ENCODE measurements at places on chromosomes 16 and 17.

DNA sequence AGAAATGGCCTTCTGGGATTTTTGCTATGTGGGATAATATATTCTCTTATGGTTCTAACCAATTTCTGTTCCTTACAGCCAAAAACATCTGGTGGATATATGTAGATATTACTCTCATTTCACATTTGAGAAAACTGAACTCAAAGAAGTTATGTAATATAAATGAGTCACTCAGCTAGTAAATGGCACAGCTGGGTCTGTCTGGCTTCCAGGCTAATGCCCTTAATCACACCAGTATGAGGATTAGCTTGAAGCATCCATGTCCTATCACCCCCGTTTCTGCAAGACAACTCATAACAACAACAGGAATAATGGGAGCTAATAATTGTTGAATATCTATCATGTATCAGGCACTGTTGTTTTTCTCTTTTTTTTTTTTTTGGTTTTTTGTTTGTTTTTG lies 34.4 kb upstream of the USP7 start:
- no peak for DNase-seq

DNA sequence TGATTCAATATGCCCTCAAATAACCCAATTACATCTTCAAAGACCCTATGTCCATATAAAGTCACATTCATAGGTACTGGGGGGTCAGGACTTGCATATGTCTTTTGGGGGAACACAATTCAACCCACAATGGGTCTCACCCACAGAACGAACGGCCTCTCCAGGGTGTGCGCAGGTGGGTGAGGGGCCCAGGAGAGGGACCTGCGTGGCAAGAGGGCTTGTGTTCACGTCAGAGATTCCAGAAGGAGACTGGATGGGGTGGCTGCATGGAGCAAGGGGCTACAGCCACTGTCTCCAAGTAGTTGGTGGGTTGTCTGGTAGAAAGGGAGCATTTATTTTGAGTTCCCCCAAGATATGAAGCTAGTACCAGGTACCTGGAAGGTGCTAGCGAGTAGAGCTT lies 212.2 kb downstream of the SEC14L1 start:
- DNase-seq: peak; percentile 12

GRCh38 chr16:50367777-50368409 lies 895 bp downstream of the BRD7 start:
- no peak for DNase-seq

- DNase-seq: no peak
Measured at GRCh38 chr17:39777534-39778365, 40.0 kb downstream of the GRB7 start.

GRCh38 chr17:70050931-70051330 lies 24.1 kb upstream of the KCNJ16 start:
- DNase-seq: no peak

DNA sequence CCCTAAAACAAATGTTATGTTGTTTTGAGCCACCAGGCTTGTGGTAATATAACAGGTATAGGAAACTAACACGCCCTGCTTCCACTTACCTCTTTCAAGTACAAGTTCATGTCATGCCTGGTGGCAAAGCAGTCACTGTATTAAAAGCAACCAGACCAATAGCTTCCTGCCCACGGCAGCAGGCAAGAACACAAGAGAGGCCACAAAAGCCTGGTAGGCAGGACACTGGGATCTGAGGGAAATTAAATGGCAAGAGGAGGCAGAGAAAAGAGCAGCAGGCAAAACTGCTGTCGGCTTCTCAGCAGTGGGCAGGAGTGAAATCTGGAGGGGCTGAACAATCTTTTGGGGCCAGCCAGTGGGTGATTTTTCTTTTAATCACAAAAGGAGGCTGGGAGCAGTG lies 2.2 kb downstream of the CYTH1 start:
- peak; percentile 57 for DNase-seq

- peak; percentile 22 for DNase-seq
Measured at GRCh38 chr16:57472665-57473060, 10.2 kb downstream of the POLR2C start.

DNA sequence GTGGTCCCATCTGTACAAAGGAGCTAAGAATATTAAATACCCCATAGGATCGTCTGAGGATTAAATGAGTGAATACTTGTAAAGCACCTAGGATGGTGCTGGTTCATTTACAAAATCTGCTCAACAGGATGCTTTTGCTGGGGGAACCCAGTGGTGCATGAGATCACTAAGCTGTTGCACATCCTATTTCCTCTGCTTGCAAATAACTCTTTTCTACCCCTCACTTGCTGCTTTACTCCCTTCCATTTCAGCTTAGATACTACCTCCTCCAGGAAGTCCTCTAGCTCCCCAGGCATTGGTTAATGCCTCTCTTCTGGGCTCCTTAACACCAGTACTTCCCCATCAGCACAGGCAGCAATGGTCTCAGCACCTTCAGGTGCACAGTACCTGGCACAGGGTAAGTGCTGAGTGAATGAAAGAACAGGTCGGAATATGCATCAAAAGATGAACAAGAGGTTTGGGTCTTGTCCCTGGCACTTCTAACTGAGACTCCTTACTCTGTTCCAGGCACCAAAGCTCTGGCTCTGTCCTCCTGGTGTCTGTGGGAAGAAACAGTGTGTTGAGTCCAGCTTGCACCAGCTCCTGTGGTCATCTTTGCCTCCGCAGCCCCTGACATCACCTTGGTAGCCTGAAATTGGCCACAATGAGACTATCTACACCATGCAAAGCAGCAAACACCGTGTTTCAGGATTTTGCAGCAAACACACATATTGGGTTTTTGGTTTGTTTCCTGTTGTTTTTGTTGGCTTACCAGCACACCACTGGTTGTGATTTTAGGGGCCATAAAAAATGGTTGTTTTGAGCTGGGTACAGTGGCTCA lies 24.1 kb upstream of the IL21R start:
- DNase-seq: peak; percentile 23

GRCh38 chr17:8922451-8922850 lies 43.1 kb downstream of the PIK3R5 start:
- no peak for DNase-seq

DNA sequence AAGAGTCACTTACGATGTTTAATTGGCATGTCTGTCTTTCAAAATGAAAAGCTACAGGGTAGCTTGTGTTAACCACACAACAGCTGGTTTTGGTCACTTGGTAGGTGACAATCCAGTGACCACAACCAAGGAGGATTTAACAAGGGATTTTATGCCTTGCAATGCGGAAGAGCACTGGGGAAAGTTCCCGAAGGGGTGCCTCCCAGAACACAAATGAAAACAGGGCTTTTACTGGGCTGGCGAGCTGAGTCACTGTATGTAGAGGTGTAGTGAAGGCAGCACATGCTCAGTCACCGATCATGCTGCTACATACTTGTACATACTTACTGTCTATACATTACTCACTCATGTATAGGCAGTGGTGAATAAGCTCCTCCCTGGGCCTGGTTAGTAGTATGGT lies 483.5 kb downstream of the CDH13 start:
- DNase-seq: no peak

- no peak for DNase-seq
Measured at GRCh38 chr17:28938552-28938951, 12.8 kb downstream of the PHF12 start.

- DNase-seq: no peak
Measured at GRCh38 chr17:8867361-8867981, at the start of gene PIK3R6. Gene PIK3R6, minus strand, starts transcription at chr17:8867674. Its CDS starts 17,880 bp downstream, at chr17:8849794.

DNA sequence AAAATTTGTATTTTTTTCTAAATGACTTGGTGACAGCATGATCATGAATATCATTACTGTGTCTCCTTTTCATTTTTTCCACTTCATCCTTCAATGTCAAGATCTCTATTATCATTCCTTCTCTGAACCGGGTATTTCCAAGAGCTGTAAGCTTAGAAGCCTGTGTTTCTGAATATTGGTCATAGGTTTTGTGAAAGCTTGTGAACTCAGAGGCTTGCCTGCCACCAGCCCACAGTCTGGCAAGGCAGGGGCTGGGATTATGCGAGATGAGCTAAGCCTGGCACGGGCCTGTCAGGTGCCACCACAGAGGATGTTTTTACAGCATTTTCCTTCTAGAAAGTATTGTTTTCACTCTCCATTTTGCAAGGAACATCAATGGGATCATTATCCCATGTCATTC lies 92.8 kb downstream of the MYH10 start:
- no peak for DNase-seq

DNA sequence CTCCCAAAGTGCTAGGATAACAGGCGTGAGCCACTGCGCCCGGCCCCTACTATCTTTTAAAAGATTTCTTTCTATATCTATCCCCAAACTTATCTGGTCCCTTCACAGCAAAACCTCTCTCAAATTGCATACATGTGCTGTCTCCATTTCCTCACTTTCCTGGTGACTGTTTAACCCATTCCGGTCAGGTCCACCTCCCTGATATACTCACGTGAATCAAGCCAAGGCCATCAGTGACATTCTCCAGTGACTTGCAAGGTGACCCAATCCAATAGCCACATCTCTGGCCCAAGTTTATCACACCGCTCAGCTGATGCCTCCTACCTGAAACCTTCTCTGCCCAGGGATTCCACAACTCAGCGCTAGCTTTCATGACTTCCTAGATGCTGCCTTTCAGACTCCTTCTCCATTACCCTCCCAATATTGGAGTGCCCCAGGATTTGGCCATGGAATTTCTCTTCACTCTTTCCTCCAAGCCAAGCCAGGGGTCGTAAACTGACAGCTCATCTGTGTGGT lies 1.4 kb upstream of the CTCF start:
- DNase-seq: no peak

- no peak for DNase-seq
Measured at GRCh38 chr17:48970224-48970623, 1.8 kb upstream of the GIP start.

- DNase-seq: no peak
Measured at GRCh38 chr17:7816926-7817642, 16.9 kb upstream of the KDM6B start.

DNA sequence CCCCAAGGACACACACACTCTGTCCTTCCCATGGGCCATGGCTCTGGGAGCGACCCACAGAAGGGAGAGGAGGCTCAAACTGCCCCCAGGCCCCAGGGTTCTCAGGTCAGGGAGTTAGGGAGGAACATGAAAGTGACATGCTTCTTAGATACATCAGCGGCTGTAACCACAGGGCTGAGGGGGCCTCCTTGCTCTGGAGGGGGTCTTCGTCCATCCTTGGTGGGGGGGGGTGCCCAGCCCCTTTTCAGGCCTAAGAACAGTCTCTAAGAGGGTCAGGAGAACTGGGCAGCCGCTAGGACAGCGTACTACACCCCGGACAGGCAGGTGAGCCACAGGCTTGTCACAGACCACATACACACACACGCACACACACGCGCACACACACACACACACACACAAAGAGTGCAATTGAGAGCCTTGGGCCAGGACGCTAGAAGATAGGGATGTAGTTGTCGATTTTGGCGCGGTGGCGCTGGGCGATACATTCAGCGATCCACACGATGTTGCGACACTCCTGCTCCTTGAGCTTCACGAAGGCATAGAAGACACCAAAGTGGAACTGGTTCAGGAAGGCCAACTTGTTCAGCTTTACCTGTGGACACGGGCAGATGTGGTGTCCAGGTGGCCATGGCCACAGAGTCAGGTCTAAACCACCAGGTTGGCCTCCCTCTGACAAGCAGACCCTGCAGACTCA lies 7.3 kb downstream of the HSD11B2 start:
- DNase-seq: no peak

GRCh38 chr17:56317351-56318208 lies 164.3 kb downstream of the ANKFN1 start:
- no peak for DNase-seq

- no peak for DNase-seq
Measured at GRCh38 chr17:73585583-73585982, 58.7 kb downstream of the SDK2 start.

DNA sequence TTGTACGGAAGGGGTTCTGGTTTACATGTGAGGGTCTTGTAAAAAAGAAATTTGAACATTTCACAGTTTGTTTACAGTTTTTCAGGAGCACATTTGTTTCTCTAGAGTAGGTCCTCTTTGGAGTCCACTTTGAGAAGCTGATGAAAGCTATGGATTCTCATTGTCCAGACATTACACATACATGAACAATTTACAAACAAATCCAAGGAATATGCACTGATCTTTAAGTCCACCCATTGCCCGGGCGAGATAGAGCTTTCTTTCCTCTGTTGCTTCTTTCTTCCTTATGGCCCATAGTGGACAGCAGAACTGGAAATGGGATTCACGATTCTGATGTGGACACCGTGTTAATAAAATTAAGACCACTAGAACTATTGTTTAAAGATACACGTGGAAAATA lies 1.9 kb downstream of the DCAF7 start:
- no peak for DNase-seq

DNA sequence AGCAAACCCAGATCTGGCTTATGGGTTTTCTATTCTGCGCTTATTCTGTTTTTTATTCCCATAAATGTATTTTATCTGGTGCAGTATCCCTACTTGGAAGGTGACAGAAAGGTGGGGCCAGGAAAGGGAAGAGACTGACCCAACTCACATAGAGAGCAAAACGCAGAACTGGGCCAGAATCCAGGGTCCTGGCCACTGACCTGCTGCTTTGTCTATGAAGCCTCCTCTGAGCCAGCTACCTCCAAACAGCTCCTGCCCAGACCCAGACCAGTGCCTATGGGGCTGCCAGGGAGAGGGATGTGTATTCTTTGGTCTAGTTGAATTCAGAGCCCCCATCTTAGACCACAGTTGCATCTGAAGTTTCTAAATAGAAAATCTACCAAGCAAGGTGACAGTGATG lies 36.4 kb upstream of the CES5A start:
- DNase-seq: no peak
